ELR (cell line): ENCODE measurements at places on chromosomes 6 and 20.

DNA sequence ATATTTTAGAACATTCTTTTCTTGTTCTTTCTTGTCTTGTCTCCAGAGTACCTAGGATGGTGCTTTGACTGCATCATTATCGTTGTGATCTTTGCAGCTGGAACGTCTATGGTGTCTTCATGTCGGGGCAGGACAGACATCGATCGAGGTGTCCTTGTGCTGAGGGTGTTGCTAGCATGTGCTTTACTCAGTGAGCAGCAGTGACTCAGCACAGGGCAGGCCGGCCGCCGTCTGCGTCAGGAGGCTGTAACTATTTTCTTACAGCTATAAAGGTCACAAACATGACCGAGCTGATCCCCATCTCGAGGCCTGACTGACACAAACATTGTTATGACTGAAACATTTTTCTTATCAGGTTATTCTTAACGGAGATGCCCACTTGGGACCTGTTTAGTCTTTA is 14.9 kb upstream of the CTCFL start:
- DNase-seq: no peak

DNA sequence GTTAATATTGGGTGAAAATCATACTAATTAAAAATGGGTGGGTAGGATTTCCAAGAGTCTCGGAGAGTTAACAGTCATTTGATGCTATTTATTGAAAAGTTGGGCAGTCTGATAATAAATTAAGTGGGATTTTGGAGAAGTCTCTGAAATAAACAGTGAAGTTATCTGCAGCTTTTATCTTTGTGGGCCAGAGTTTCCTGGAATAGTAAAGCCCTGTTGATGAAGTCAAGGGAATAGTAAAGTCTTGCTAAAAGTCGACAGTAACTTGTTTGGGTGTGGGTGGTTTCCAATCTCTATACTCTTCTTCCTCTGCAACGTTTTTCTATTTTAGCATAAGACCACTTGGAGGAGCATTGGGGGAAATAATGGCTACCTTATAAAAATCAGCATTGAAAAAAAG is 493.6 kb downstream of the EPM2A start:
- DNase-seq: no peak

GRCh38 chr20:3631534-3631933 is 31.7 kb downstream of the GFRA4 start:
- DNase-seq: no peak

- no peak for DNase-seq
Observed at GRCh38 chr6:20124545-20124944, 87.7 kb downstream of the MBOAT1 start.

DNA sequence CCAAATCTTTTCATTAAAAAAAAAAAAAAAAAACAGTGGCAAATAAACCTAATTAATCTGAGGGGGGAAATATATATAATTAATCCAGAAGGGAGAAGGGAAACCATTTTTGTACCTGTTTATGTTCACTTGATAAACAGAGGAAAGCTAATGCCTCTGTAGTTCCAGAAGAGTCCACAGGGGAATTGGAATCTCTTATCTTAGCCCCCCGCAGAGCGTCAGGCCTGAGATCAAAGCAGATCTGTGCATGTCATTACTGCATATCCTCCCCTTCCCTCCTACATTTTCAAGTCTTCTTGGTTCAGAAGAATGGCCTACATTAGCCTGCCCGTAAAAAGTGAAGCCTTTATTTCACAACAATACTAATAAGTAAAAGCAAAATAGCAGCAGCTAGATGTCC is 157.2 kb downstream of the PTPRT start:
- DNase-seq: no peak

GRCh38 chr6:24788031-24788665 is 10.6 kb downstream of the ARMH2 start:
- peak; percentile 47 for DNase-seq
